ENCODE measurements at places on chromosomes 13 and 19. TPM values are rescaled to one million over a fixed set of nuclear protein-coding genes. Genes with fewer than 3 reads are reported as not detected.

The STOML3 gene
- 0.16 TPM for total RNA-seq

The CDX2 gene
- total RNA-seq, result 109 TPM

The GPC6 gene
- total RNA-seq, result 0.16 TPM

The C19orf18 gene
- total RNA-seq, result not detected

The TJP3 gene
- total RNA-seq, result 83.6 TPM

DNA sequence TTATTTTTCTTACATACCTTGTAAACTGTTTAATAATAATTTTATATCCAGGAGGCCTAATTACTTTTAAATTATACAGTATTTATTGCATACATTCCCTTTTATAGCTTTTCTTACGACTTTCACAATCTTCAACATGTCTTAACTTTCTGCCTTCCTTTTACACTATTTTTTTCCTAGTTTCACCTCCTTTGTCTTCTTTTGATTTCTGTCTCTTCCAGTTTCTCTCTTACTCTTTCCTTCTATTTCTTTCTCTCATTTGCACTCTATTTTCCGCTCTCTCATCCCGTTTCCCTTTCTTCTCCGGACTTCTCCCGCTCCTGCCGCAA lies 11.5 kb downstream of the ZNF552 start:
- no peak for DNase-seq

- no peak for DNase-seq
Measured at GRCh38 chr19:17037184-17037583, 10.6 kb upstream of the CPAMD8 start.

DNA sequence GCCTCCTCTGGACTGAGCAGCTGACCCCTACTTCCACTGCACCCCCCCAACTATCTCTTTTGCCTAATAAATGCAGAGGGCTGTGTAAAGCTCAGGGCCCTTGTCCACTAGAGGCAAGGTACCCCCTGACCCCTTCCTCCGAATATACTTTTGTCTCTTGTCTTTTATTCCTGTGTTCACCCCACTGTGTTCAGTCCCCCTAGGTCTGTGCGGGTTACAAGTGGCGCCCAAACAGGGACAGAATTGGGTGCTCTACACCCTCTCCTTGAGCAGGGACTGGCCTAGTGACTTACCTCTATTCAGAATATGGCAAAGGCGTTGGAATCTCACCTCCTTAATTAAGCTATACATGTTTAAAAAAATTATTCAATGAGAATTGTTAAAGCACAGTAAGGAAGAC lies 15.0 kb downstream of the ZNF350 start:
- DNase-seq, result no peak

GRCh38 chr19:12872941-12873890 lies 8.0 kb downstream of the DNASE2 start:
- DNase-seq, result peak; percentile 69

DNA sequence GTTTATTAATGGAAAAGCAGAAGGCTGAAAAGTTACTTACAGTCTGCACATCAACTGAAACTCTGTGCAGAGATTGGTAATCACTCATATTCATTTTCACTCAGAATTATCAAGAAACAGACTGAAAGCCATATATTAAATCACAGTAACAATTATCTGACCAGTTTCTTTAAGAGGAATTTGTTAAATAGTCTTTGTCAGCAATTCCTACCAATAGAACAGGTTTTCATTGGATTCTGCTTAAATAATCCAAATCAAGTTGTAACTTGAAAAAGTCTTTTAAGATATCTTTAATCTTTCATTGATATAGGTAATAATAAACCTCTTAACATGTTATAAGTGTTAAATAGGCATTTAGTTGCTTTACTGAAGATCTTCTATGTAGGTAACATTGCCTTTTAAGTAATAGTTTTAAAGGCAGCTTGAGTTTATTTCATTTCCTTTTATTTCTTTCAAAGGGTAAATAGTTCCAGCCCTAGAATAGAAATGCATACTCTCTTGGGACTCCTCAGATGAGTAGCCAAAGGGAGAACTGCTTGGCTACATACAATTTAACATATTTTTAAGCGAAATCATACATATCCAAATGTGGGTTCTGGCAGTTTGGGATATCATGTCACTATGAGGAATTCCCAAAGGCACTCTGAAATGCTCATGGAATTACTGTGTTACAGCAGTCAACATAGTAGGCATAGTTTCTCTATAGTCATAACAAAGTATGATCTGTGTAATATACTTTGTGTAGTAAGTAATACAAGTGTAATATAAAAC lies 326.0 kb upstream of the SPRY2 start:
- no peak for DNase-seq

DNA sequence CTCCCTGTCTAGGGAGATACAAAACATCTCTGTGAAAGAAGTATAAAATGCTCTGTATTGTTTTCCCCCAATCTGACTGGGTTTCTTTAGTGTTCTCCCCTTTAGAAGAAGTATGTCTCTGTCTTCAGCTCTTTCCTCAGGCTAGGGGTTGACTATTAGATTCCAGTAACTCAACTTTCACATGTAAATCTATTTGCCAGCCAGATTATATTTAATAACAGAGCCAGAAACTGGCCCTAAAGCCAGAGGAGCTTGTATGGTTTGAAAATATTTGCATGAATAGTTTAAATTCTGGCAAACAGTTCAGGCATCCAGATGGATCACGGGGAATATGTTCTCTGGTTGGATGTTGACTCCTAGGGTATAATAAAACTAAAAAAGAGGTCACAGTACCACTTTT lies 22.3 kb upstream of the CYSLTR2 start:
- no peak for DNase-seq

DNA sequence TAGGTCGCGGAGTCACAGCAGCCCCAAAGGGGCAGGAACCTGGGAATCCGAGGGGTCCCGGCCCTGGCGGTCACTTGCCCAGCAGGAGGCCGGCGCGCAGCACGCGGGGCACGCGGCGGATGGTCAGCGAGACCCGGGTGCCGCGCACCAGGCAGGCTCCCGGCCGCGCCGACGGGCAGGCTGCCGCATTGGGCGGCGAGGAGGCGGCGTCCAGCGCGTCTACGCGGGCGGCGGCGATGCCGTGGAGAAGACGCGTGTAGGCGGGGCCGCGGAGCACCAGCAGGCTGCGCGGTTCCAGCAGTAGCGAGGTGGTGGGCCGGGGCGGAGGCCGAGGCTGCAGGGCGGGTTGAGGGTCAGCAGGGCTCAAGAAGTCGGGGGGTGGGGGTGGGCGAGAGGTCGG lies 607 bp upstream of the SYNE4 start:
- peak; percentile 65 for DNase-seq

- no peak for DNase-seq
Measured at GRCh38 chr13:82220641-82221040, 1661.6 kb downstream of the SLITRK1 start.

GRCh38 chr19:29399804-29400203 lies 126.0 kb upstream of the VSTM2B start:
- DNase-seq, result no peak

Measured in Caco-2 (cell line).